GM23338 (cell line): ENCODE measurements at places on chromosomes 16 and 17.
A peak's percentile ranks its signal among the peaks of the same experiment; 100 is the strongest.

DNA sequence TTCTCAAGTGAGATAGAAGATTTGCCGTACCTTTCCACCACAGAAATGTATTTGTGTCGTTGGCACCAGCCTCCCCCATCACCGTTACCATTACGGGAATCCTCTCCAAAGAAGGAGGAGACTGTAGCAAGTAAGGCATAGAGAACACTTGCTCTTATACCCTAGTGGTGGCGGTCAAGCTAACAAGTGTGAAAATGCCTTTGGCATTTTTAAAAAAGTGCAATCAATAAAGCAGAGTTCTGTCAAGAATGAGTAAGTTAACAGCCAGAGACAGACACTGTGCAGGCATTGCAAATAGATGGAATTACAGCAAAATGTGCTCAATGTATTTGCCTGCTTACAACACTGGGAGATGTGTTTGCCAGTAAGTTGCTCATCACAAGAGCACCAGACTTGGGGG, 7.7 kb downstream of the MSL1 start:
- DNase-seq: peak; percentile 17

GRCh38 chr17:73194514-73195222, 1.8 kb downstream of the COG1 start:
- DNase-seq: no peak

DNA sequence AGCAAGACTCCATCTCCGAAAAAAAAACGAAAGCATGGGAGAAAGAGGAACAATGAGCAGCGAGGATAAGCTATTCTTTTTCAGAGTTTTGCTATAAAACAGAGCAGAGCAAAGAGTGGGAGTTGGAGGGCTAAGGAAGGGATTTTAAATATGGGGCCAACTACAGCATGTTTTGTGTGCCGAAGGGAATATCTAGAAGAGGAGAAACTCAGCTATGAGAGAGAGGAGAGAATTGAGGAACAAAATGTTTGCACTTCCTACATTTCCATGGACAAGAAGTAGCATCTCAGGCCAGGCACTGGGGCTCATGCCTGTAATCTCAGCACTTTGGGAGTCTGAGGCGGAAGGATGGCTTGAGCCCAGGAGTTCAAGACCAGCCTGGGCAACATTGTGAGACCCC, 13.1 kb upstream of the GRB2 start:
- DNase-seq: no peak

DNA sequence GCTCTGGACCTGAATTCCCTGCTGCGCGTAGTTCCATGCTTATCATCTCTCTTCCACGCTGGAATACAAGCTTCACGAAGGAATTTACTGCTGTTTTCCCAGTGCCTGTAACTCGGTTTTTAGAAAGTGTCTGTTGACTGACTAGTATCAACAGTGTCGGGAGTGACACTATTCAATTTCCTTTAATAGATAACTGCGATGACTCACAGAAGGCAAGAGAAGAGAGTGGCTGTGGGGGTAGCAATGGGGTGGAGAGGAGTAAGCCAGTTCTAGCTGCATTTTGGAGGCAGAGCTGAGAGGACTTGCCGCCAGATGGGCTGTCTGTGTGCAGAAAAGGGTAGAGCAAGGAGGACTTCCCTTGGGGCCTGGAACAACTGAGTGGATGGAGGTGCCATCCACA, 25.2 kb downstream of the B4GALNT2 start:
- no peak for DNase-seq

DNA sequence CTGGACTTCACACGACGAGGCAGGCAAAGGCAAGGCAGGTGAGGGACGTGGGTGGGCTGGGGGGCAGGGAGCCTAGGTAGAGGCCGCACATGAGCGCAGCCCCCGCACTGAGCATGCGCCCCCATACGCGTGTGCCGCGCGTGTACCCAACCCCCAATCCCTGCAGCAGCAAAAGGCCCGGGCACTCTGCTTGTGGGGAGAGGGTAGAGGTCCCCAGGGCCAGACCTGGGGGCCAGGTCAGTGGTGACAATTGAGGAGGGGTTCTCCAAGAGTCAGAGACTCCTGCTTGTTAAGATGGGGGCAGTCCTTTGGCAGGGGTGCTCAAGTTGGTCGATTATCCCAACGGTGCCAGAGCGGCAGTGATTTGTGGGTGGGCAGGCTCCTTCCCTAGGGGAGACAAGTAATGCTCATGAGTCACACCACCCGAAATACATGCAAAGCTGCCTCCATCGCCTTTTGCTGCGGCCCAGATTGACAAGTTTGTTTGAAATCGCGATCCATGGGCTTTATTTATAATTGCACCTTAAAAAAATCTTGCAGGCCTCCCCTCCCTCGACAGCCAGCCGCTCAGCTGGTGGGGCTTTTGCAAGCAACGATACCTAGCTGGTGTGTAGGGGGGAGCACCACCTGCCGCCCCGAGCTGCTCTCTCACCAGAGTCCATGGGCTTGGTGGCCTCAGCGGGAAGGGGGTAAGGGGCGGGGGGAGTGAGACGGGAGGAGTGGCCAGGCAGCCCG, 1.1 kb upstream of the GIT1 start:
- DNase-seq: peak; percentile 48

GRCh38 chr16:86994651-86995171, 322.5 kb downstream of the C16orf95 start:
- no peak for DNase-seq

GRCh38 chr17:20191056-20191455, 181.9 kb downstream of the SPECC1 start:
- no peak for DNase-seq

GRCh38 chr17:10067446-10068143, 130.8 kb downstream of the GAS7 start:
- no peak for DNase-seq

- no peak for DNase-seq
These were observed 11.9 kb downstream of the QRICH2 start for GRCh38 chr17:76296186-76296585.

- no peak for DNase-seq
These were observed 99.5 kb downstream of the FTO start for GRCh38 chr16:53803451-53803850.

GRCh38 chr16:55663225-55663624, 7.4 kb downstream of the SLC6A2 start:
- no peak for DNase-seq

- DNase-seq: no peak
These were observed 38.5 kb downstream of the SLC7A5 start for GRCh38 chr16:87830673-87831420.

GRCh38 chr16:85650135-85650843, 37.2 kb downstream of the GSE1 start:
- no peak for DNase-seq

DNA sequence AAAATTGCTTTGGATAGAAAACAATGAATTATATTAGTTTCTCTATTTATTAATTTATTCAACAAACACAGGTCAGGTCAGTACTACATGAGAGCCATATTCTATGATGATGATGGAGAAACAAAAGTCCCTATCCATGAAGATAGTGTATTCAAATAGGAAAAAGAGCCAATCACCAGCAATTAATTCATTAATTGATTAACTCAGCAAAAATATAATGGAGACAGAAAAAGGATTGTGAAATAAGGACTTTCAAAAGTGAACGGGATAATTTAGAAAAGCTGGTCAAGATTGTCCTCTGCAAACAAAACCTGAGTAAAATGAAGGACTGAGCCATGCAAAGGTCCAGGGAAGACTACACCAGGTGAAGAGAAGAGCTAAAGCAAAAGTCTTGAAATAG, 1517.7 kb upstream of the CDH8 start:
- DNase-seq: no peak

GRCh38 chr16:2095918-2096582, 39.6 kb downstream of the PKD1 start:
- DNase-seq: no peak

DNA sequence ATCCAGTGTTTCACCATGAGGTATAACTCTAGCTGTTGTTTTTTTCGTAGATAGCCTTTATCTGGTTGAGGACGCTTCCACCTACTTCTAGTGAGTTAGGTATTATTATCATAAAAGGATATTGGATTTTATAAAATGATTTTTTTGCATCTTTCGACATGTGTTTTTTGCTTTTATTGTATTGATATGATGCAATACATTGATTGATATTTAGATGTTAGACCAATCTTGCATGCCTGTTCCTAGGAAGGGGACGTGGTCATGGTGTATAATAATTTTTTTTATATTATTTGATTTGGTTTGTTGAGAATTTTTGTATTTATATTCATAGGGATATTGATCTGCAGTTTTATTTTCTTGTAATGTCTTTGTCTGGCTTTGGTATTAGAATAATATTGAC, 193.3 kb downstream of the HS3ST3B1 start:
- DNase-seq: no peak

DNA sequence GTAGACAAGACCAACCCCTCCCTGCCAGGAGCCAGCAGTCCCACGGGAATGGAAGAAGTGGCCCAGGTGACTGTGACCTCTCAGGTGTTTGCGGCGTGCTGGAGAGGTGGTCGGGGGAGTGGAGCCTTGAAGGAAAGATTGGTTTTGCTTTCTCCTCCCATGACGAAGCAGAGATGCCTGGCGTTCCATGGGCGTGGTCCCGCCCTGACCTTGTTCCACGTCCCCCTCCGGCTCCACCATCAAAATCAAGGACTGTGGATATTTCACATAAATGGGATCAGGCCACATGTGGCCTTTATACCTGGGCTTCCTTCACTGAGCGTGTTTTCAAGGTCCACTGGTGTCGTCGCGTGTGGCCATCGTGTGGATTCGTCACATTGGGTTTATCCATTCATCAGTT, 270.6 kb upstream of the TNRC6C start:
- DNase-seq: no peak

- DNase-seq: no peak
These were observed 9.7 kb upstream of the ITGB3 start for GRCh38 chr17:47243737-47244598.

DNA sequence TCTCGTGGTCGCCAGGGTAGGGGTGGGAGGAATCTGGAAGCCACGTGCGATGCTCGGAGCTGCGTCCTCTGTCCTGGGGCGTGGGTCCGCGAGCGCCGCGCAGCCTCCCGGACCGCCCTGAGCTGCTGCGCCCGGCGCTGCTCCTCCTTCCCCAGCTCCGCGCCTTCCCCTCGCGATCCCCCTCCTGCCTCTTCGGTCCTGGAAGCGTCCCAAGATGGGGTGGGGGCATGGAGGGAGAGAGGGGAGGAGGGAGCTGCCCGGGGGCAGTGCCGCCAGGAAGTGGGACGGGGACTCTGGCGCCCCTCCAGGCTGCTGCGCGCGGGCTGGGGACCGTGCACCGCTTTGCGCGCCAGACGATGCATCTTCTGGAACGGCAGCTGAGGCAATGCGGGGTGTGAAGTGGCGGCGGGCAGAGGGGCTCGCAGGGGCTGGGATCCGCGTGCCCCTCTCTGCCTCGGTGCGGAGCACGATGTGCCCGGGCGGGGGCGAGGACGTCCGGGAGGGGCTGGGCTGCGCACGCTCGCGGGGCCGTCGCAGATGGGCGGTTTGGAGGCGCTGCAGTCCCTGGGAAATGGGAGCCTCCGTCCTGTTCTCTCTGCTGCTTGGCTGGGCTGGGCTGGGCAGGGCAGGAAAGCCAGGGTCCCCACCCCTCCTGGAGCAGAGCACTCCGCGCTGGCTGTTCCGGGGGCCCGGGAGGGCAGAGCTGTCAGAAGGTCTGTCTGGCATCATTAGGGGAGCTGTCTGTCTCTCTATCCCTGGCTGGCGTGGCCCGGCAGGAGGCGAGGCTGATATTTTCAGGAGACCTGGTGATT, 388.0 kb downstream of the SEC14L1 start:
- DNase-seq: peak; percentile 87

DNA sequence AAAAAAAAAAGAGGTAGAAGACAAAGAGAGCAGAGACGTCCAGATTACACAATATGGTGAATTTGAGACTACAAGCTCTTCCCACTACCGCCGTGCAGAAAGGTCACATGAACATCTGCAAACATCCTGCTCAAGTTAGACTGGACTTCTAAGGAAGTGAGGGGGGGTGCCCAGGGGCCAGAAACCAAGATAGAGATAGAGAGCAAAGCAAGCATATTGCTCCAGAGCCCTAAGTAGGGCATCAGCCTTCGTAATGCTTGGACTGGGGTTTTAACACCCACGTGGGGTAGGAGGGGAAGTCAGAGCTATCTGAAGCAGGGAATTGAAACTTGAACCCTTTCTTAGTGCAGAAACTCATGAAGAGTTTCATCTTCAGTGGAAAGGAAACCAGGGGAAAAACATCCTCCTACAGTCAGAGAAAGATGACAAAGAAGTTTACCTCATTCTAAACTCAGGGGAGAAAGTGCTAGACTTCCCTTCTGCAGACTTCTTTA, 8.7 kb downstream of the CLEC19A start:
- DNase-seq: no peak

- no peak for DNase-seq
These were observed 802.5 kb downstream of the CDH8 start for GRCh38 chr16:61233713-61234112.

GRCh38 chr16:7209598-7209997, 123.0 kb upstream of the RBFOX1 start:
- DNase-seq: no peak

DNA sequence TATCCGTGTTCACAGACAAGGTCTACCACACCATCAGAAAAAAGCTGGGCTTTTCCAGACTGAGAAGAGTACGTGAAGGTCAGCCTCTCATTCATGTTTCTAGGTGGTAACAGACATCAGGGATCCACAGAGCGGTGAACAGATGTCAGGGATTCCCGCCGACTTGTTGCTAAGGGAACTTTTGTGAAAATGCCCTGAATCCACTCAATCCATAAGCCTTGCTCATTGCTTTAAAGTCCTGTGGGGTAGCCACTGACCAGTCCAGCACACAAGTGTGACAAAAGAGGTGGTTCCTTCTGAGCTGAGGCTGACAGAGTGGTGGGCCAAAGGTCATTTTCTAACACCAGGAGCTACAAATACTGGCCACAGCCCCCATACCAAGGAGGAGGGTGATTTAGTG, 5.9 kb downstream of the GAS7 start:
- DNase-seq: no peak

DNA sequence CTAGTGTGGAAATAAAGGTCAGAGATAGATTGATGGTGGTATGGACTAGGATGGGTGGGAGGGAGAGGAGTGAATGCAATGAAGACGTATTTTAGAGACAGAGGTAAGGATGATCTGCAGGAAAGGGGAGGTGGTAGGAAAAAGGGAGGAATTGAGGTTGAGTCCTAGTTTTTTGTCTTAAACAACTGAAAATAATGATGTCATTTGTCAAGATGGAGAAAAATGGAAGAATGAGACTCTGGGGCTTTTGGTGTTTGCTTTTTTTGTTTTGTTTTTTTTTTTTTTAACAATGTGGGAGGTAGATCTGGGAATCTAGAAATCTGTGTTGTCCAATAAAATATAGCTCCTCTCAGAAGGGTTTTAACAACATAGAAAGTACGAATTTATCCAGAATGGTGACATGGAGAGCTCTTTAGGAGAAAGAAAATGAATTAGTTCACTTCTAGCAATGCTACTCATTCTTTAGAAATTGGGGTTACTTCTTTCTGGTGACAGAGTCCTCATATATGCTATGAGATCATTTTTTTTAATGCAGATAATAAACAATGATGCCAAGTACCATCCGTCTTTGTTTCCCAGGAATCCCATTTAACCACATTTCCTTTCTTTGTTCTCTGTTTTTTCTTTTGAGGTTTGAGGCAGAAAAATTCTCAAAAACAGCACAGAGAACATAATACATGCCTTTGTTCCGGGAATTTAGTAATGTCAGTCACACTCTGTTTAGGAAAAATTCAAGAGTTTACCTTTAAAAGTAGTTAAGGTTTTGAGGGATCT, 225.3 kb upstream of the COX10 start:
- no peak for DNase-seq

GRCh38 chr17:9810100-9810949, 11.6 kb downstream of the GSG1L2 start:
- DNase-seq: no peak
